ENCODE measurements at places on chromosomes 5 and 9.

DNA sequence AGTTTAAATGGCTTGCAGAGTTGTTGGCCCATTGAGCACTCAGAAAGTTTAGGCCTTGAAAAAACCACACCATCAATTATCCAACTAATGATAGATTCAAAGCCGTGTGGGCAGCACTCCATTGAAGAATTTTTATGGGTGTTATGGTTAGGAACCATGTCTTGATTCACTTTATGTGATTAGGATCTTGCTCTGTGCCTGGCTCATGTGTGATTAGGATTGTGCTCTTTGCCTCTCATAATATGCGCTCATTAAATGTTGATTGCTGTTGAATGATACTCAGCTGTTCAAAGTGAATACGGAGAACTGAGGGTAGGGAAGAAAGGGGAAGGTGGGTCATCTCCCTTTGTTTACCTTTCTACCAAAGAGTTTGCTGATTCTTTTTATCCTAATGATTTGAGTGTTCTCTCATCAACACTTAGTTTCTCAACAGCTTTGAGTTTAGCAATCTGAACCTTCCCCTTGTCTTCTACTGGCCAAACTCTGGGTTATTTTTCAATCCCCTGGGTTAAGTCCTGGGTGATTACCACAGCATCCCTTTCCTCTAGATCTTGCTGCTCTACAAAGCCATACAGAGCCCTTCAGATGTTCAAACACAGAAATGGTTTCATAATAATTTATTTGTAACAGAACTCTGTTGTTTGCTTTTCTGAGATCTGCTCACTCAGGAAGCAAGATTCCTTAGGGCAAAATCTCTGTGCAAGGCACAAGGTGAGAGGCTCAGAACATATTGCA lies 668.8 kb upstream of the RGMB start:
- DNase-seq, result no peak

DNA sequence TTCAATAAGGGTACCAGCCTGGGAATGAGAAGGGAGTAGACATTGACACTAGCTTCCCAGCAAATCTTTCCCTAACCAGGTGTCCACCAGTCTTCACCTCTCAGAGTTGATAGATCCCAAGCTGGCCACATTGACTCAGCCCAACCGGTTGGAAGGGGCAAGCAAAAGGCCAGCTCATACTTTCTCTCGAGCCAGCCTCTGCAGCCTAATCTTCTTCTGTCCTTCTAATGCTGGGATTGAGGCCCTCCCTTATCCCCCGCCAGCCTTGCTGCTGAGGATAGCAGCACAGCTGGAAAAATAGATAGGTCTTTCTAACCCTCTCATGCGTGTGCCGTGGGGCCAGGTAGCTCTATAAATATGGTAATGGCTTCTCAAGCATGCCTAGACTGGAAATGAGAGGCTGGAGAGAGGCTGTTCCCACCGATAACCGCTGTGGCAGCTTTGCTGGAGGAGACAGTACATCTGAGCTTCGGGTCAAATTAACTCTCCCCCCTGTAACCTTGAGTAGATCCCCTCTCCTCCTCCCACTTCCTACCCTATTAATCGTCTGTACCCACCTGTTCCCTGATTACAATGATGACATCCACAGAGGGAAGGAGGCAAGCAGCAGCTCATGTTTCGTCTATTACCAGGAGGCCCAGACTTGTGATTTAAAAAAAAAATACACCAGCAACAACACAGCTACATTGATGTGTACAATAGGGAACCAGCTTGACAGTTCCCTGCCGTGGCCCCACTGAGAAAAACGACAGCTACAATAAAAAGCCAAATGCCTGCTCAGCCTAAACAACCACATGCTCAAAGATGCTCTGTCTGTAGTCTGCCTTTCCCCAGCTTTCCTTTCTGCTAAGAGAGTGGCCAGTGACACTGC lies 219.9 kb upstream of the BRINP1 start:
- DNase-seq, result no peak

GRCh38 chr5:139648205-139649081 lies at the start of gene CXXC5:
Gene CXXC5 (plus strand): TSS chr5:139648349. CDS start chr5:139680524, 32,175 bp downstream.
- no peak for DNase-seq

- DNase-seq, result no peak
Measured at GRCh38 chr9:96172797-96173196, 129.2 kb downstream of the HSD17B3 start.

GRCh38 chr9:68974431-68974830 lies 39.5 kb downstream of the PRKACG start:
- DNase-seq, result no peak

GRCh38 chr9:93520523-93520922 lies 55.9 kb upstream of the PHF2 start:
- DNase-seq, result no peak

DNA sequence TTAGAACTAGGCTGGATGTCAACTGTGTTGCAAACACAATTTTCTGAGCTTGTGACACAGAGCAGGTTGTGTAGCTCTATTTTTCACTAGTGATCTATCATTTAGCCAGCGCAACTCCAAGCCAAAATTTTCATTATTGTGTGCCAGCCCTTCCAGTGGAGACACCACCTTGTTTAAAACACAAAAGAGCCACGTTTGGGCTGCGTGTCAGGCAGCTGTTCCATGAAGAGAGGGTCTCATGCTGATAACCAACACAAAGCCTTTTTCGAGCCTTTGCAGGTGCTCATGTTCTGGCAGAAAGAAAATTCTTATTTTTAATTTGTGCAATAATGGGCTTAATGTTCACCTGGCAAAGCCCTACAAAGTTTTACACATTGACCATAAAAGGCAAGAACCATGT lies 237.6 kb upstream of the RGMB start:
- no peak for DNase-seq

GRCh38 chr9:135906291-135907005 lies 898 bp downstream of the CAMSAP1 start:
- no peak for DNase-seq

DNA sequence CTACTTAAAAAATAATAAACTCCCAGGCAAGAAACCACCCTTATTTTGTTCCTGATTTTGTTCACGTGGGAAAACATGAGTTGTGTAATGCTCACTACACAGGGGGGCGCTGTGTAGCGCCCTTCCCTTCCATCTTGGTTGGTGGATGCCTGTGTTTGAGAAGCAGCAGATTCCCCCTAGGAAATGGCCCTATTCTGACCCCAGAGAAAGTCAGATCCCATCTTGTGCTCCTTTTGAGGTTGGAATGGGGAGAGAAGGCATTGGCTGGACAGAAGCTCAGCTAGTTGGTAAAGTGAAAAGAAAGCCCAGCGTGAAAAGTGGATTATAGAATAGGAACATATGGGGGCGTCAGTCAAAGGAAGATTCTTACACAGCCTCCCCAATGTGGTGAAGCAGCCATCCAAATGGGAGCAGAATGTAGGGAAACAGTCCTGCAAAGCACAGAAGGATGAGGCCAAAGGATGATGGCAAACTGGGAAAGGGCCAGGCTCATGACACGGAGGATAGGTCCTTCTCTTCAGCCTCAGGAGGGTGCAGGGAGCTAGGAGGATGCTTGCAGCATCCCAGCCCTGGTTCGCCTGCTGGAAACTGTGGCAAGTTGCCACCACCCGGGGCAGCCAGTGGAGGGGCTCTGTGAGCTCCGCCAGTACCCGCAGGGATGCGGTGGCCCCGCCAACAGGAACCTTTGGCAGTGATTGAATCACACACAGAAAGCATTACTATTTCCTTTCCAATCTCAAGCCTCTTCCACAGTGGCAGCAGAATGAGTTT lies 314.2 kb upstream of the DAP start:
- DNase-seq, result no peak

DNA sequence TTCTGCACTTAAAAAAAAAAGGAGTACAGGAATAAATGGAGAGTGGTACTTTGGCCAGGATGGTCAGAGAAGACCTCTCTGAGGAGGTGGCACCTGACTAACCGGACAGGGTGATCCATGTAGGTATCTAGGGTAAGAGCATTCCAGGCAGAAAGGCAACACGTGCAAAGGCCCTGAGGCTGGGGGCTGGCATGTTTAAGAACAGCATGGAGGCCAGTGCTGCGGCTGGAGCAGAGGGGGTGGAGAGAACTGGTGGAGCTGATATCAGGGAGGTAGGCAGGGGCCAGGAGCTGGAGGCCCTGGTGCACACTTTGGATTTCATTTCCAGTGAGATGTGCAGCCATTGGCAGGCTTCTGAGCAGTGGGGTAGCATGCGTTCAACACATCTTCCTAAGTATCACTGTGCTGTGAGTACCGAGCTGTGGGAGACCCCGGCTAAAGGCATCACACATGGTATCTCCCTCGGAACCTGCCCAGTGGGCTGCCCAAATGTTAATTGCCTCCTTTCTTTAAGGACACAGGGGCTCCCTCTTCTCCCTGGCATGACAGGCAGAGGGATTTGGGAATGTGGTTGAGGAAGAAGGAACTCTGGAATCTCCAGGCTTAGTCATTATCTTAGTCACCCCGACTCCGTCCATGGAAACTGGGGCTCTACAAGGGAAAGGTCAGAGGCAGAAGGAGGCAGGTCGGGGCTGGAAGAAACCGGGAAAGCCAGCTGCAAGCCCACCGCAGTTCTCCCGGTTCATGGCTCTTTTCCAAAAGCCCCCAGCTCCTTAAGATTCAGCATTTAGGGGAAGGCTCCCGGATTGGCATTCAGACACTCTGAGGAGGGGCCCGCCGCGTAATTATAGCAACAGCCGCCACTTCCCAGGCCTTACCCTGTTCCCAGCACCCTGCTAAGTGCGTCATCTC lies 18.6 kb downstream of the SLC6A7 start:
- DNase-seq, result no peak

- no peak for DNase-seq
Measured at GRCh38 chr9:92770360-92770995, 5.8 kb upstream of the BICD2 start.

DNA sequence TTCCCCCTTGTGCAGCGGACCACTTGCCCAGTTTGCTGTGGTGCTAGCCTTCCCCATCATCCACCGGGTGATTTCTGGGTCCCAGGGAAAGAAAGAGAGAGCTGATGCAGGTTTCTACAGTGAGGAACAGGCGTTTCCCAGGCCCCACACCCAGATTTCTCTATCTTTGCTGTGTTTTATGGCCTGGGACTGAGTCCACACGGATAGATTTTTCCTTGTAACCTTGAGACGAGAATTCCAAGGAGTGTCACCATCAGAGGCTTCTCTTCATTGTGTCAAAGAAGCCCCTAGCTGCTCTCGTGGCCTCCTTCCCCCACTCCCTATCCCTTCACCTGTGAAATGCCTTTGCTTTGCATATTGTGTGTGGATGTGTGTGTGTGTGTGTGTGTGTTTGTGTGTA lies 21.2 kb upstream of the FGFR4 start:
- DNase-seq, result no peak

GRCh38 chr5:80662108-80662507 lies 7.3 kb upstream of the DHFR start:
- DNase-seq, result no peak

GRCh38 chr5:10130881-10131280 lies 118.8 kb downstream of the ATPSCKMT start:
- DNase-seq, result no peak

DNA sequence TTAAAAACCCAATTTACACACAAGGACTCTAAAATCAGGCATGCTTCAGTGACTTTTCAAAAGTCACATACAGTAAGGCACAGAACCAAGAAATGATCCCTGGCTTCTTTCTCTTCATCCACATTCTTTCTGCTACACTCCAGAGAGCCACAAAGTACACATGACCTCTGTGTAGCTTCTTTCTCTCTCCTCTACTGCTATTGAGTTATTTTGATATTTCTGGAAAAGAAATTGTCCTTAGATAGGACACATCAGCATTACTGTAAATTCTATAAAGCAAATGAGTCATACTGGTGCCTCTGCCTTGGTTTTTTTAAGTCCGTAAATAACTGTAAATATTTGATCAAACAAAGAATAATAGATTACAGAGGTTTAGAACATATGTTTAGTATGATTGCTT lies 96.3 kb downstream of the KIAA0825 start:
- DNase-seq, result no peak
